HEK293T (cell line): ENCODE measurements at places on chromosomes 16 and 17.

GRCh38 chr17:68468334-68468733 lies 11.0 kb upstream of the WIPI1 start:
- no peak for DNase-seq

DNA sequence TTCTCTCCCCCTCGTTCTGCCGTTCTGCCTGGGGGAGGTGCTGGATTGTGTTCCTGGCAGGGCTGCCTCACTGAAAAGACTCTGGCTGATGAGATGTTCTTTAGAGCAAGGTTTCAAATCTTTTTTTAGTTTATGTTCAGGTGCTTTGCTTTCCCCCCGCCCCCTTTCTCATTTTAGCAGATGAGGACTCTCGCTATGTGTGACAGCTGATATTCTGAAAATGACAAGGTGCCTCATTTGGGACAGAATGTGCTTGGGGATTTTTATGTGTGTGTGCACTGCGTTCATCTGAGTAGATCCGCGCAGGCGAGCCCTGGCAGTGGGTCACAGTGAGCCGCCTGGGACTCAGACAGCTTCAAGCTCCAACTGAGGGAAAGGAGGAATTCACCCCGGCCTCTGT lies 205.9 kb downstream of the HS3ST4 start:
- no peak for DNase-seq

GRCh38 chr17:38674014-38674748 lies 576 bp downstream of the EPOP start:
- DNase-seq = no peak

DNA sequence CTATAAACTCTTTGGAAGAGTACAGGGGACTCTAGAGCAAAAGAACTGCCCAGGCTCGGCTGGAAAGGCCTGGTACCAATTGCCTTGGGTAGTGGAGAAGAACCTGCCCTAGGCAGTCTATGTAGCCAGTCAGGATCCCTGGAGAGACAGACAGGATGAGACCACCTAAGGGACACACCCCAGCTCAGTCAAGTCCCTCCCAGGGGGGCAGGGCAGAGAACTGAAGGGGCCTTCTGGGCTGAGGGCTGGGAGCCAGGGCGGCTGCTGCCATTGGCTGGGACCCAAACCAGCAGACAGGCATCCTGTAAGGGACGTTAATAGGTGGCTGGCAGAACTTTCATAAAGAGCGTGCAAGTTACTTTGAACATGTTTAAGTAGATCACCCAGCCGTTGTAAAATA lies 12.8 kb upstream of the SLC38A8 start:
- no peak for DNase-seq

DNA sequence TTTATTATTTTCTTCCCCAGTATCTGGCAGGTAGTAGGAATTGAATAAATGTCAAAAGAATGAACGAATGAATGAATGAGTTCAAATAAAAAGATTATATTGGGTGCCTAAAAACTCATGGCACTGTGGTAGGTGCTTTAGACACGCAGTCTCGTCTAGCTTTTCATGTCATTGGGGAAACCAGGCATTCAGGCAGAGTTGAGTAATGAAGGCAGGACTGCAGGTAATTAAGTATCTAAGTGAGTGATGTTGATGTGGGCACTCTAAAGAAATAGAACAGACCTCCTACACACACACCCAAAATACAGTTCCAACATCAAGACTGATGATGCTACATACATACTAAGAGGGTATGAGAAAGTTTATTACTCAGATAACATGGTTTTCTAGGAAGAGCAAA lies 96.6 kb downstream of the ZNF18 start:
- DNase-seq = no peak

GRCh38 chr17:57338257-57338914 lies 82.1 kb downstream of the MSI2 start:
- DNase-seq = no peak

GRCh38 chr17:36525113-36525512 lies 9.6 kb downstream of the MYO19 start:
- DNase-seq = no peak

- DNase-seq = no peak
Observed at GRCh38 chr17:31414550-31414918, 23.1 kb downstream of the RAB11FIP4 start.

DNA sequence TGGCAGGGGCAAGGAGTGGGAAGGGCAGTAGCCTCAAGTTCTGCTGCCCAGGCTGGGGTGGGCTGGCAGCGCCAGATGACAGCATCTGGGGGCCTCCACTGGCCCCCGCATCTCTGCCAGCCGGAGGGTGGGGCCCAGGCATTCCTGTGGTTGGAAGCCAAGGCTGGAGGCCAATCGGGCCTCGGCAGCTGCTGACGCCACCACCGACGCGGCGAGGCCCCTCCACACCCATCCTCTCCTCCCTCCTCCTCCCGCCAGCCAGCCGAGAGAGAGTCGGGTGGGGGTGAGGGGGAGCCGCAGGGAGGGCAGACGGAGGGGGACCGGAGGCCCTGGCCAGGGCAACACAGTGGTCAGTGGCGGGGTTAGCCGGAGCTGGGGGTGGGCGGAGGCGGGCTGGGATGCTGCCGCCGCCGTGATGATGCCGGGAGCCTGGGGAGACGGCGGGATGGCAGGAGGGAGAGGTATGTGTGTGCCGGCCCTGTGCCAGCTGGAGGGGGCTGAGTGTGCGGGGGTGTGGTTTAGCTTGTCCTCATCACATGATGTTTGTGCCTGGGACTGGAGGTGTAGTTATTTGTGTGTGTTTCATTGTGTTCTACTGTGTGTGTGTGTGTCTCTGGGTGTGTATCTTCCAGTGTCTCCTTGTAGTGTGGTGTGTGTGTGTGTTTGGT lies 36.6 kb downstream of the ARHGAP23 start:
- DNase-seq = peak; percentile 5

- DNase-seq = no peak
Observed at GRCh38 chr16:66131156-66131807, 235.2 kb upstream of the CDH5 start.

DNA sequence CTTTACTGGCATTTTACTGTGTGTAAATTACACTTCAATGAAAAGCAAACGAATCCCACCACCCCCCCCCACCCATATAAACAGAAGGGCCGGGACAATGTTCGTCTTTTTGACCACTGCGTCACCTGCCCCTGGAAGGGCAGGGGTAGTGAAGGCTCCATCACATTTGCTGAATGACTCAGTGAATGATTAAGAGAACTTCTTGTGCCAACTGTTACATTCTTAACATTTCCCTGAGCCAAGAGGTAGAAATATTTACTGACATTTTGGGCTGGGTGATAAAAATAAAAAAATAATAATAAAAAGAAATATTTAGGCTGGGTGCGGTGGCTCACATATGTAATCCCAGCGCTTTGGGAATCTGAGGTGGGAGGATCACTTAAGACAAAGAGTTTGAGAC lies 24.1 kb downstream of the C16orf96 start:
- DNase-seq = no peak

DNA sequence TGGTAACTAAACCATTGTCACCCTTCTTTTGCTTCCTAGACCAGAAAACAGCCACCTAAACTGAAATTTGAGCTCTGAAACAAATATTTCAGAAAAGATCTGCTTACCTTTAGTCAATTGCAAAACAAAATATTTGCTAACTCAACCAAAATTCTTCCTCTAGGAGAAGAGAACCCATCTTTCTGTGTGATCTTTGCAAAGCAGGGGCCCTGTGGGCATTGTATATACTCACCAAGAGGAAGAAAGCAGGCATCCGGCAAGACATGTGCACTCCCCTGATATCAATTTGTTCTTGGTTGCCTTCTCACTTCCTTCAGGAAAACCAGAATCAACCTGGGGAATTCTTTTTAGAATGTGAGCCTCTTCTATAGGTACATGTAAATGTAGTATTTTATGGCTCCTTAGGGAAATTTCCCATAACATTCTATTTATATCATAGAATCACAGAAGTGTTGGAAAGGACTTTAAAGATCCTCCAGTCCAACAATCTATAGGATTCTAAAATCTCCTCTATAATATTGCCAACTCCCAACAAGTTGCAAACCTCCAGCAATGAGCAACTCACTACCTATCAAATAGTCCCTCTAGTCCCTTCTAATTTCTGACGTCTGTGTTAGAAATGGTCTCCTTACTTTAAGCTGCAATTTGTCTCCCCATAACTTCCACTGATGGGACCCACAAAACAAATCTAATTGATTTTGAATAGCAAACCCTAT lies 966 bp downstream of the SLFN14 start:
- no peak for DNase-seq

- DNase-seq = no peak
Observed at GRCh38 chr16:86396901-86397311, 113.4 kb upstream of the FOXF1 start.

DNA sequence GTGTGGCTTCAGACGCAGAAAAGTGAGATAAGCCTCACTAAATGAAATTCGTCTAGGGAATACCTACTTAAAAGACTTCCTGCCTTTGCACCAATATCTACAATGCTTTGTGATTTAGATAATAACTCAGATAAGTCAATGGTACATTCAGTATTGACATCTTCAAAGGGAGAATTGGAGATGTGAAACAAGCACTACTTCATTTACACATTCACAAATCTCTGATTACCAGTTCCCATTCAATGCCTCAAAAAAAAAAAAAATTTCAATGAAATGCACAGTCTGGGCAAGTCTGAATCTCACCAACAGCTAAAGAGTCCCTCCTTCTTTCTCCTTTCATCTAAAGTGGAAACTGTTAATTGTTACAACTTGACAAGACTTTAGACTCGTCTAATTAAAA lies 3.7 kb downstream of the PHF12 start:
- DNase-seq = no peak
